ENCODE measurements at places on chromosomes 1 and 21. TPM values are rescaled to one million over a fixed set of nuclear protein-coding genes. Genes with fewer than 3 reads are reported as not detected.
A peak's percentile ranks its signal among the peaks of the same experiment; 100 is the strongest.

GRCh38 chr1:43345120-43345519, 7.5 kb downstream of the MPL start:
- H3K27ac ChIP-seq = no peak overlapping the region
- H3K4me3 ChIP-seq = no peak overlapping the region
- H3K36me3 ChIP-seq = no peaks in the 10 kb centered on the region
- no peak for DNase-seq
- no peaks in the 10 kb centered on the region for H3K27me3 ChIP-seq

DNA sequence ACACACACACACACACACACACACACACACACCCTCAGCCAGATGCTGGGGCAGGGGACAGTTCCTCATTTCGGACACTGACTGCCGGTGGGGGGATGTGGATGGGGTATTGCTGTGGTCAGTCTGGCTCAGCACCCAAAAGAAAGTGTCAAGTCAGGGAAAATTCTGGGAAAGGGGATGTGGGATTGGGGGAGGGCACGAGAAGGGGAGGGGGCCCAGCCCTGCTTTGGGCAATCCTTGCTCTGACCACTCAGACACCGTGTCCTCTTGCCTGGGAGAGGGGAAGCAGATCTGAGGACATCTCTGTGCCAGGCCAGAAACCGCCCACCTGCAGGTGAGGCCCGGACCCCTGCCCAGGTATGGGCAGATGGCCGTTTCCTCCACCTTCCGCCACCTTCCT, at the start of gene C1QC:
TSS of gene C1QC (plus strand) at position 253 of the 400 bp plus-strand sequence. CDS start 391 bp downstream, outside the sequence.
- no peaks in the 10 kb centered on the region for H3K4me1 ChIP-seq
- H3K4me3 ChIP-seq = no peak within 1 kb of the TSS
- H3K36me3 ChIP-seq = no peaks in the 10 kb centered on the region
- DNase-seq = no peak

DNA sequence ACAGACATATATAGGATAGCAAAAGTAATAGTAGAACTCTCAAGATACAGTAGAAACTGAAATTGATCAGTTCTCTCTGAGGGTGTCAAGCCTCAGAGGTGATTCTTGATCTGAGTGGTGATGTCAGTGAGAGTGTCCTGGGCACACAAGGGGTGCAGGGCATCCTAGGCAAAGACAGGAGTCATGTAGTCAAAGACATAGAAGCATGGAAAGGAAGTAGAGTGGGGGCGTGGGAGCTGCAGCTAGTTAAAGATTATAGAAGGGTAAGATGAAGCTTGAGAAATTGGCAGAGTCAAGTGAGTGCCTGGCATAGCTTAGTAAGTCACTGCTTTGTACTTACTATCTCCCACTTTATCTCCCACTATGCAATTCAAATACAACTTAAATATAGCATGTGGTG, 22.8 kb downstream of the CDC7 start:
- DNase-seq = peak; percentile 47
- no peak overlapping the region for H3K27ac ChIP-seq
- H3K36me3 ChIP-seq = no peaks in the 10 kb centered on the region
- H3K4me1 ChIP-seq = peaks cover 5% of the 10 kb centered on the region
- no peak overlapping the region for H3K4me3 ChIP-seq

- no peak for DNase-seq
- no peaks in the 10 kb centered on the region for H3K36me3 ChIP-seq
- H3K27me3 ChIP-seq = no peaks in the 10 kb centered on the region
- no peaks in the 10 kb centered on the region for H3K4me1 ChIP-seq
- no peak overlapping the region for H3K4me3 ChIP-seq
- H3K27ac ChIP-seq = no peak overlapping the region
Measured at GRCh38 chr1:18546026-18546425, 65.3 kb downstream of the KLHDC7A start.

DNA sequence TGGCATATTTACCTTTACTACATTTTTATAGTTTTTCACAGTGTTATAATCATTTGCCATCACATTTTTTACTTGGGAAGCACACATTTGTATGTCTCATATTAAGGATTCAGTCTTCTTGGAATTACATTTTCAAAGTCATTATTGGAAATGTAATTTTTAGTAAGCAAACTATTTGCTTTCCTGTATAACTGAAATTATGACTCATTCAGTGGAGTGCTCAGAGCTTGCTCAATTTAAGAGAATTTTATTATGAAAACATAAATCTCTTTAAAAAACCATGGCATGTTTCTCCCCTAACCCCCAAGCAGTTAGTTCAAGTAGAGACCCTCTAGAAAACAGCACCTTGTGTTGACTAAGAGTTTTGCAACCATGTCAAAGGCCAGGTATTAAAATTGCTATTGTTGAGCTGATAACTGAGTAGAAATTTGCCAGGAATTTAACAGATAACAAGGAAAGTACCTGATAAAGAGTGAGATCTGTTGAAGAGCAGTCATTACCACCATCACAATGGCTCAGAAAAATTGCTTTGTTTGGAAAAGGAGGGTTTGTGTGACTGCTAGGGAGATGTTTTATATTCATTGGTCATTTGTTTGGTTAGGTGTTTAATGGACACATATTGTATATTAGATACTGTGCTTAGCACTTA, 105.9 kb downstream of the KCNK2 start:
- DNase-seq = no peak
- H3K27me3 ChIP-seq = no peaks in the 10 kb centered on the region
- H3K4me3 ChIP-seq = no peak overlapping the region
- no peaks in the 10 kb centered on the region for H3K36me3 ChIP-seq
- no peaks in the 10 kb centered on the region for H3K4me1 ChIP-seq

GRCh38 chr1:61005614-61006580, 76.5 kb upstream of the NFIA start:
- H3K27ac ChIP-seq = no peak overlapping the region
- no peak overlapping the region for H3K4me3 ChIP-seq
- no peaks in the 10 kb centered on the region for H3K27me3 ChIP-seq
- no peaks in the 10 kb centered on the region for H3K4me1 ChIP-seq

The AMY1B gene
- not detected for total RNA-seq

The MYOC gene
- total RNA-seq = not detected

The KCNJ9 gene
- total RNA-seq = not detected

The S100A3 gene
- total RNA-seq = 0.29 TPM

The DENND2D gene
- total RNA-seq = 164 TPM

The OLFM3 gene
- not detected for total RNA-seq

The KRTAP10-11 gene
- total RNA-seq = not detected

All from GM12878 (cell line).